Stimulated activated CD8-positive, alpha-beta memory T cell treated with anti-CD3 and anti-CD28 coated beads, Interleukin-4, amount 100 ng/mL, for 48 hours (primary cell): ENCODE measurements at places on chromosomes 2 and 18.

DNA sequence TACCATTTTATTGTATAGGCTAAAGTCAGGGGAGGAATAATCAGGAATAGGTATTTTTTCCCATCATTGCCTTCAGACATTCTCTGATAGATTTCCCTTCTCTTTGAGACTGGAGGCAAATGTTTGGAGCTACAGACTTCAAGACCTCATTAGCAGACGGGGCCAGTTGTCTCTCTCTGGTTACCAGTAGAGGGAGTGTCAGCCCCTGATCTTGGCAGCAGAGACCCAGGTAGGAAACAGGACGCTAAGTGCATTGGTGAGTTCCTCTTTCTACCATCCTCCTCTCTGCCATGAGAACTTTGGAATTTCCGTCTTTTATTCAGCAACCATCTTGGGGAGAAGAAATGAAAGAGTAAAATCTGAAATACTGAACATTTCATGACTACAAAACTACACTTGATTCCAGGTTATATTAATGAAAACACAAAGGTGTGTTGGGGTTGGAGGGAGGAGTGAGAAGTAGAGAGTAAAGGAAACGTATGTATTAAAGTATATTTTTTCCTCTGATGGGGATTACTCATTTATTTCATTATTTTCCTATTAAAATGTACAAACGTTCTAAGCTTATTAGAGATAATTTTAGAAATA is 186.2 kb upstream of the GCFC2 start:
- no peak for DNase-seq

GRCh38 chr2:234691968-234692955 is 195.4 kb upstream of the ARL4C start:
- DNase-seq = no peak

DNA sequence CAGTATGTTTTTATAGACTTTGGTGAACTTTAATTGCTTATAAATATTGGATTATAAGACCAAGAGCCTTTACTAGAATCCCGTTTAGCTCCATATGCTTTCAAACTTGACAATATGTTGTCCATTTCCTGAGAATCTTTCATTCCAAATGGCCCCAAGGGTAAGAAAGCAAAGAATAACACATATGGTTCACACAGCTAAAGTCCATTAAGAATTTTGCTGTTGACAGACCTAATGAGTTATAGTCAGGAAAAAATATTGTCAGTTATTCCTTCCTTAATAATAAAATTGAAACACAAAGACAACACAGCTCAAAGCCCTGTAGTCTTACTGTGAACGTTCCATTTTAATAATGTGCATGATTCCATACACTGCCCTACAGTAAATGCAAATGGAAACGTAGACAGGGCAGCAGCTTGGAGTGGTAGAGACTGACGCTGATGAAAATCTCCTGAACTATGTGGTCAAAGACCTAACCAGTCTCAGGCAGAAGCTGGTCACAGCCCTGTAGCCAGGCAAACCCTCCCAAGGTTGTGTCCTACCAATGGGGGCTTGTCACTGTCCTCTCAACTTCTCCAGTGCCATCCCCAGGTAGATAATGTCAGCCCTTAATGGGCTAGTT is 49.0 kb upstream of the ATIC start:
- DNase-seq = no peak

- no peak for DNase-seq
Observed at GRCh38 chr18:67813380-67814028, 297.0 kb upstream of the DSEL start.

DNA sequence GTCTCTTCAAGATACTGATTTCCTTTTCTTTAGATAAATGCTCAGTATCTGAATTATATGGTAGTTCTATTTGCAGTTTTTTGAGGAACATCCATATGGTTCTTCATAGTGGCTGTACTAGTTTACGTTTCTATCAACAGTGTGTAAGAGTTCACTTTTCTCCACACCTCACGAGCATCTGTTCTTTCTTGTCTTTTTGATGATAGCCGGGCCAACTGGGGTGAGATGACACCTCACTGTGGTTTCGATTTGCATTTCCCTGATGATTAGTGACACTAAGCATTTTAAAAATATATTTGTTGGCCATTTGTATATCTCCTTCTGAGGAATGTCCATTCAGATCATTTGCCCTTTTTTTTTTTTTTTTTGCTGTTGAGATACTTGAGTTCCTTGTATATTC is 458.8 kb downstream of the SETBP1 start:
- DNase-seq = no peak

GRCh38 chr2:57185568-57185967 is 861.0 kb upstream of the VRK2 start:
- DNase-seq = no peak

- no peak for DNase-seq
Observed at GRCh38 chr2:146138820-146139219, 1618.9 kb upstream of the ZEB2 start.
